NCI-H2029 (cell line): ENCODE measurements at places on chromosomes 16 and 17.

DNA sequence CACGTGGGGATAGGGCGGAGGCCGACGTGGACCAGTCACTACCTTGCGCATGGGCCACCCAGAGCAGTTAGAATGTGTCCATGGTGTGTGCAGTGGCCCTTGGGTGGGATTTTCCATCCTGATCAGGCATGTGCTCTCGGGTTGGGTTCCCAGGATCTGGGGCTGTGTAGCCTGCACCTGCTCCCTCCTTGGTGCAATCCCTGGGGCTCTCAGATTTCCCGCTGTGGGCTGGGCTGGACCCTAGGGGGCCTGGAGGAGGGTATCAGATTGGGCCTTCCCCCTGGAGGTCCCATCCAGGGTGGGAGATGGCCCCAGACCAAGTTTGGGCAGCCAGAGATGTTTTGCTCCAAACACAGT, 1.3 kb downstream of the SMTNL2 start:
- no peak for DNase-seq

DNA sequence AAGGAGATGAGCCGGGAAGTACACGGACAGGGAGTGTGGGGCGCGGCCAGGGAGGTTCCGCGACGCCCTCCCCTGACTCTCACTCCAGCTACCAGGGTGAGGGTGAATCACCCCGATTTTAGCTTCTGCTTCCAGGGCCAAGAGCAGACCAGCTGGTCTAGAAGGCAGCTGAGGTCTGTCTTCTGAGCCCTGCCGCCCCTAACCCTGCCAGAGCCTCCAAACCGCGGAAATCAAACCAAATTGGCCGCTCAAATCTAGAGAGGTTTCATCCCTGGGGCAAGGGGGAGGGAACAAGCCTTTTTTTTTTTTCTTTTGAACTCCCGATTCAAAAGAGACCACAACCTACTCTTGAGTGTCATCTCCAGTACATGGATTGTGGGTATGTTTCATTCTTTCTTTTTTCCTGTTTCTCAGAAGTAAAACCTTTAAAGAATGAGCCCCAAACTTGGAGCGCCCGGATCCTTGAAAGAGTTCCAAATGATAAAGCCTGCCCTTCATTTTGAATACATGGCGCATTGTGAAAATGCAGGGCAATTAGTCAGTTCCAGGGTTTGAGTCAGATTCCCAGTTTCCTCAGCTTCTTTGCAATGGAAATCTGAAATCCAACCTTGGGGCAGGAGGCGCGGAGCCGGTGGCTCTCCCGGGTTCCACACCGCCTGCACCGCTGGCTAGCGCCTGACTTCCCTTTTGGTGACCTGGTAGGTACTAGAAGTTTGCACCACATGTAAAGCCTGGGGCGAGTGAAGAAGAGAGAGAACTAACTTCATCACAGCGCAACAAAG, 16.5 kb upstream of the ZFHX3 start:
- DNase-seq, result no peak

DNA sequence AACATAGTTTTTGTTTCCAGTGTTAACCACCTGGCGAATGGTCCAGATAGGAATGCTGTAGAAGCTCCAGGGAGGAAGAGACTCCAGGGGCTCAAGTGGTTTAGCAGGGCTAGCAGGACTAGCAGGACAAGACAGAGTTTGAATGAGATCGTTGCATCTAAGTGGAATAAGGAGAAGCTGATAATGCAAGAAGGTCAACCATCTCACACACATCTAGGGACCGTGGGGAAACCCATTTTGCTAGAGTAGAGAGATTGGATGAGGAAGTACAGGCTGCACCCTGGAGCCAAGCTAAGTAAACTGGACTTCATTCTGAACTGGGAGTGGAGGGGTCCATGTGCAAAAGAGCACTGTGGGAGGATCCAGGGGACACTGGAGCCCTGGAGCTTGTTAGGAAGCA, 86.1 kb upstream of the HSBP1 start:
- peak; percentile 54 for DNase-seq

GRCh38 chr17:4856271-4856936, 23.3 kb downstream of the MINK1 start:
- no peak for DNase-seq

DNA sequence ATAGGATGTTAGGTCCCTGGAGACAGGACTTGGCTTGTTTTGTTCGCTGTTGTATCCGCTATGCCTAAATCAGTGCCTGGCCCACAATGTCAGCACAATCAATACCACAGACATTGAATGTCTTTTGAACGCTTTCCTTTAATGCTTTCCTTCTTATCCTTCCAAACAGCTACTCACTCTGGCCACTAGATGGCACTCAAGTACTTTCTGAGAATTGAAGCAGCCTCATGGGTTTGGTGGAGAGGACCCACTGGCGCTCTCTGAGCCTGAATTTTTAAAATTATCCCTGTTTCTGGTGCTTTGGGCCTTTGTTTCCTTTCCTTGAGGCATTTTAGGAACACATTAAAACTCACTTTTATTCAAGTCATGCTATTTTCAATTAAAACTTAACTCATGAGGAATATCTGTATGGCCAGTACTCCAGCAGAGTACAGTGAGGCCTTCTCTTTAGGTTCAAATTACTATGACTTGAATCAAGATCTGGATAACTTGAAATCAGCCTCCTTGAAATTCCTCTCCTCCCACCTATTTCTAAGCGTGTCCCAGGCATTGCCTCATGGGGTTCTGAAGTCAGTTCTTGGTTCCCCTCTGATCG, 3.2 kb upstream of the NLRP1 start:
- DNase-seq, result peak; percentile 9

DNA sequence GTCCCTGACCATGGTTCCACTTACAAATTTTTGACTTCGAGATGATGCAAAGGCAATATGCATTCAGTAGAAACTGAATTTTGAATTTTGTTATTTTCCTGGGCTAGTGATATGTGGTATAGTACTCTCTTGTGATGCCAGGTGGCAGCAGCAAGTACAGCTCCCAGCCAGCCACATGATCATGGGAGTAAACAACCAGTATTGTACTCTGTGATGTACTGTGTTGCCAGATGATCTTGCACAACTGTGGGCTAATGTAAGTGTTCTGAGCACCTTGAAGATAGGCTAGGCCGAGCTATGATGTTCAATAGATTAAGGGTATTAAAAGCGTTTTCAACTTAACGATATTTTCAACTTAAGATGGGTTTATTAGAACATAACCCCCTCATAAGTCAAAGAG, 250.8 kb downstream of the STX8 start:
- no peak for DNase-seq

GRCh38 chr17:83076938-83077337, 2.5 kb upstream of the METRNL start:
- DNase-seq, result no peak

DNA sequence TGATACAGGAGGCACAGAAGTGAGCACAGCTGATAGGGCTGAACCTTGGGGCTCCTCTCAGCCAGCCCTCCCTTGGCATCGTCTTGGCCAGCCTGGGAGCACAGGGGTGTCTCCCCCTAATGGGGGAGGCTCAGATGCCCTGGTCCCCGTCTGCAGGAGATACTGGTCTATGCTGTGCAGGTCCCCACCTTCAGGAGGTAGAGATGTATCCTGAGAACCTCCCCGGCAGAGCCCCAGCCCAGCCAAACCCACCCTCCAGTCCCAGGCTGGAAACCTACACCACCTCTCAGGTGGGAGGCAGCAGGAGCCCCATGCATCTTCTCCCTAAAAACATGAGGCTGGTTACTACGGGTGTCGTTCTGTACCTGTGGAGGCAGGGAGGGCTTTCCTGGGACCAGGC, 38.7 kb downstream of the ABCC6 start:
- no peak for DNase-seq

- no peak for DNase-seq
Measured at GRCh38 chr17:80327518-80327917, 66.9 kb downstream of the RNF213 start.

DNA sequence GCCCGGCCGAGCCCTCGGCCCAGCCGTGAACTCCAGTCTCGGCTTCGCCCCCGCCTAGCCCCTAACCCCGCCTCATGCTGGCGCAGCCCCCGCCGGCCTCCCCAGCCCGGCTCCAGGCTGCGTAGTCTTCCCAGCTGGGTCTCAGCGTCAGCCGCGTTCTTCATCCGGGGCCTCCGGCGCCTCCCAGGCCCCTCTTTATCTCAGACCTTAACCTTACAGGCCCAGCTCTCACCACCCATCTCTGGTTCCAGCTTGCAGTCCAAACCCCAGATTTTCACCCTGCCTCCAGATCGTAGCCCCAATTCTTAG, at the start of gene PROCA1:
TSS of gene PROCA1 (minus strand) at position 166 of the 309 bp plus-strand sequence. CDS start 228 bp downstream, outside the sequence.
- DNase-seq, result no peak

- DNase-seq, result no peak
Measured at GRCh38 chr16:53511084-53511402, 8.0 kb upstream of the AKTIP start.

GRCh38 chr16:11050944-11051343, 106.6 kb downstream of the CLEC16A start:
- no peak for DNase-seq

DNA sequence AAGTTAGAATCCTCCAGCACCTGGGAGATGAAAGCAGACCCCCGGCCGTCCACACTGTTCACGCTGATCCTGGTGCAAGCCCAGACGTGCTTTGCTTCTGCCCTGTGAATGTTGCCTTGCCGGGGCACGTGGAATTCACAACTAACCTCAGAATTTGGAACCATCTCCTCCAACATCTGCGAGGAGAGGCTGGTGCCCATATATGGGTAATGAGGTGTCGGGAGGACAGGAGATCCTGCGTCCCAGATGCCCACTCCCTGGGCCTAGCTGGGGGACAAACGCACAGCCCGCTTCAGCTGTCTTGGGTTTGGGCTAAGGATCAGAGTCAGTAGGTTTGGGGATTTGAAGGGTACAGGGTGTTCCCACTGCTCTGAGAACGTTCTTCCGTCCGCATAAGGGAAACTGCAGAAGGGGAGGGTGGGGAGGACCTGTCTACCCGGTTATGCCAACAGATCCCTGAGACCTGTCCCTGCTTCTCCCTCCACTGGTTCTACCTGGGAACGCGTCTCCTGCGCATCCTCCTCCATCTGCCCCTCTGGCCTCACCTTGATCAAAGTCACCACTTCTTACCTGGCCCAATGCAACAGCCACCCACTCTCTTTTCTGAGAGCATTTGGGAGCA, 14.1 kb downstream of the PPL start:
- no peak for DNase-seq

- no peak for DNase-seq
Measured at GRCh38 chr16:27154705-27155521, 48.4 kb upstream of the KDM8 start.

- DNase-seq, result no peak
Measured at GRCh38 chr16:22665048-22665797, 148.7 kb upstream of the HS3ST2 start.

GRCh38 chr16:9441012-9441411, 349.6 kb downstream of the HAPSTR1 start:
- DNase-seq, result peak; percentile 28

GRCh38 chr16:69323415-69323814, 7.0 kb downstream of the PDF start:
- no peak for DNase-seq

DNA sequence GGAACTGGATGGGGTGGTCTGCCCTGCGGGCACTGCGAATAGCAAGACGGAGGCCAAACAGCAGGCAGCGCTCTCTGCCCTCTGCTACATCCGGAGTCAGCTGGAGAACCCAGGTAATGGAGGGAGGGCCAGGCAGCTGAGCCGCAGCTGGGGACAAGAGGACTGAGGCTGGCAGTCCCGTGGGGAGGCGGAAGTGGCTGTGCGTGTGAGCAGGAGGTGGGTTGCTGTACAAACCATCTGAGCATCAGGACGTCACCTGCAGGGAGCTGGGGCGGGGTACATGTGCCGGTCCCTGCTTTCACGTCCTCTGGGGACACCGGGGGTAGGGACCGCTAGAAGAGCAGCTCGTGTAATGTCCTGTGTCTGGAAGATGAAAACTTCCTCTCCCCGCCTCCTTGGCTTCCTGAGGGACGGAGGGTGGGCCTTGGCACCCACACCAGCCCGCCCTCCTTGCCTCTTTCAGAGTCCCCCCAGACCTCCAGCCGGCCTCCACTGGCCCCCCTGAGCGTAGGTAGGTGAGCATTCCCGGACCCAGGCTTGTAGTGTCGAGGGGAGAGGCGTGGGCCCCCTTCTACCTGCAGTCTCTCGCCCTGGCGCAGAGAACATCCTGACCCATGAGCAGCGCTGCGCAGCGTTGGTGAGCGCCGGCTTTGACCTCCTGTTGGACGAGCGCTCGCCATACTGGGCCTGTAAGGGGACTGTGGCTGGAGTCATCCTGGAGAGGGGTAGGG, 3.7 kb downstream of the ADAD2 start:
- DNase-seq, result no peak

- DNase-seq, result no peak
Measured at GRCh38 chr16:87766485-87766797, 655 bp upstream of the KLHDC4 start.

DNA sequence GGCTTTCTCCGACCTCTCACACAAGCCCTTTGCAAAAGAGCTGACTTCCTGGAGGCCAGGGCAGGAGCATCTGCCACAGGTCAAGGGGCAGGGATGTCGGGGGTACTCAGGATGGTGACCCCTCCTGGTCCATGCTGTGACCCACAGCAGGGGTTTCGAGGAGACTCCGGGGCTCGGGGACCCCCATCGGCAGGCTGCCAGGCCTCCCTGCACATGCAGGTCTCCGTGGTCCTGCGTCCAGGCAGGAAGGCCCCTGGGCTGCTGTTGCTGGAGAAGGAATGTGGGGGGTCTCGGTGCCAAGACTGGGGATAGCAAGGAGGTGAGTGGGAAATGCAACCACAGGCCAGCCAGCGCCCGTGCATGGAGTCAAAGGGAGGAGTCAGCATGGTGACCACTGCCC, 11.6 kb downstream of the NATD1 start:
- no peak for DNase-seq

DNA sequence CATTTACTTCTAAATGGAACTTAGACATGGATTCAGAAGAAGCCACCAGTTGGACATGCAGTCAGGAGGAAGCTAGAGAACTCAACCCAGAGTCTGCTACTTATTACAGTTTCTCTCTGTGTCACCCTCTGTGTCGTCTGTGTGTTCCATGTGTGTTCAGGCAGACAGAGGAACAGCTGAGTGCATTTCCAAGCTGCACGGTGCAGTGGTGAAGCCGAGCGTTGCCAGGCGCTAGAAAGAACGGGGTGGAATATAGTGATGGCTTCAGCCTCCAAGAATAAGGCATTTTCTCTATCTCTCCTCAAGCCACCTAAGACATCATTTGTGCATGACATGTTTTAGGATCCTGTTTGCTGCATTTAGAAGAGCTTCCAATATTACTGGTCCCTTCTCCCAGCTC, 101.1 kb upstream of the CCL2 start:
- DNase-seq, result no peak

DNA sequence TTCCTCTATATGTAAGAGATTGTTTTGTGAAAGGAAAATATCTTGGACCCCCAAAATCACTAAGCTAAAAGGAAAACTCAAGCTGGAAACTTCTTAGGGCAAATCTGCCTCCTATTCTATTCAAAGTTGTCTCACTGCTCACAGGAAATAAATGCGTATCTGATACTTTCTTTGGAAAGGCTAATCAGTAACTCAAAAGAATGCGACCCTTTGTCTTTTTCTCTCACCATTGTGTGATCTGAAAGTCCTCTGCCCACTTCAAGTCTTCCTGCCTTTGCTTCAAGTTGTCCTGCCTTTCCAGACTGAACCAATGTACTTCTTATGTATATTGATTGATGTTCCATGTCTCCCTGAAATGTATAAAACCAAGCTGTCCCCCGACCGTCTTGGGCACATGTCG, 157.3 kb downstream of the KIF2B start:
- no peak for DNase-seq

- DNase-seq, result no peak
Measured at GRCh38 chr17:61465550-61466237, 13.5 kb downstream of the TBX4 start.
